ENCODE measurements at places on chromosomes 5 and 9. TPM values are rescaled to one million over a fixed set of nuclear protein-coding genes. Genes with fewer than 3 reads are reported as not detected.

TRPM3 gene
- total RNA-seq: 11.4 TPM

PAX5 gene
- 2.7 TPM for total RNA-seq

SEMA6A gene
- total RNA-seq: 51.6 TPM

PCDHGA11 gene
- total RNA-seq: 3.6 TPM

NR4A3 gene
- total RNA-seq: 9.1 TPM

NFIB gene
- total RNA-seq: 112 TPM

TMEM174 gene
- 1.1 TPM for total RNA-seq

MATR3 gene
- total RNA-seq: 215 TPM

OLFML2A gene
- total RNA-seq: 12.2 TPM

PCA3 gene
- not detected for total RNA-seq

Data from kidney (tissue), 22 donors.